Foreskin keratinocyte (primary cell): ENCODE measurements at places on chromosomes 4 and X. TPM values are rescaled to one million over a fixed set of nuclear protein-coding genes. Genes with fewer than 3 reads are reported as not detected.

The TMEM31 gene
- not detected in 2 replicates for total RNA-seq

The ZNF280C gene
- 5.0 and 5.3 TPM in 2 replicates for total RNA-seq

The EVC gene
- total RNA-seq = 26.3 and 33.4 TPM in 2 replicates

The SYAP1 gene
- total RNA-seq = 19.3 and 20.1 TPM in 2 replicates

The MAGEB17 gene
- not detected in 2 replicates for total RNA-seq

The P2RY8 gene
- not detected in 2 replicates for total RNA-seq

The SRPX gene
- total RNA-seq = 68.8 and 129 TPM in 2 replicates

The ABCG2 gene
- 2.2 and 4.5 TPM in 2 replicates for total RNA-seq

The PRSS12 gene
- 19.4 and 22.8 TPM in 2 replicates for total RNA-seq

The FATE1 gene
- total RNA-seq = not detected in 2 replicates

GRCh38 chr4:87211249-87211952 lies 9.0 kb downstream of the KLHL8 start:
- DNase-seq = no peak

DNA sequence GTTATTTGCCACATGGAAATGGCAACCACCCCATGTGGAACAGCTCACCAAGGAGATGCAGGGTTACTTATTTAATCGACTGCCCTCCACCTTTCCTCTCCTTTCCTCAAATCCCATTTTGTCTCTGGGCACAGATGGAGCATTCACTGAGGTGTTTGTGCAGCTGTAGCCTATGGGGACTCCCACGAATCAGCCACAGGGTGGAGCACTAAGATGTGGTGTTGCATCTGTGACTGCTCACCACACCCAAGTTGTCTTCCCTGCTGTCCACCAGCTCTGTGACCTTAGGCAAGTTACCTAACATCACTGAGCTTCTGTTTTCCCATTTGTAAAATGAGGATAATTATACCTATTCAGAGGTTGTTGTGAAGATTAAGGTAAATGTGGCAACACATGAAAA lies 252.4 kb upstream of the CPEB2 start:
- DNase-seq = peak; percentile 13

DNA sequence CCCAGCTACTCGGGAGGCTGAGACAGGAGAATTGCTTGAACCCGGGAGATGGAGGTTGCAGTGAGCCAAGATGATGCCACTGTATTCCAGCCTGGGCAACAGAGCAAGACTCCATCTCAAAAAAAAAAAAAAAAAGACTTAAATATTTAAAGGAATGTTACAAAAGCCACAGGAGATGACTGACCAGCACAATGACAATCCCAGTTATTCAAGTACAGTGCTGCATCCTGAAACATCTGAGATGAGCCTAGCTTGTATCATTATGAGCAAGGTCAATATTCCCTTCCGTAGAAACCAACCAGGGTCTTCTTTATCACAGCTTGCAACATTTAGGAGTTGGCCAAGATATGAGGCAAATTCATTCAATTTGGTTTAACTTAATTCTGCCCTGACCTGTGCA lies 38.6 kb downstream of the LNX1 start:
- DNase-seq = no peak

GRCh38 chr4:122705009-122705408 lies 27.5 kb upstream of the BBS12 start:
- no peak for DNase-seq

DNA sequence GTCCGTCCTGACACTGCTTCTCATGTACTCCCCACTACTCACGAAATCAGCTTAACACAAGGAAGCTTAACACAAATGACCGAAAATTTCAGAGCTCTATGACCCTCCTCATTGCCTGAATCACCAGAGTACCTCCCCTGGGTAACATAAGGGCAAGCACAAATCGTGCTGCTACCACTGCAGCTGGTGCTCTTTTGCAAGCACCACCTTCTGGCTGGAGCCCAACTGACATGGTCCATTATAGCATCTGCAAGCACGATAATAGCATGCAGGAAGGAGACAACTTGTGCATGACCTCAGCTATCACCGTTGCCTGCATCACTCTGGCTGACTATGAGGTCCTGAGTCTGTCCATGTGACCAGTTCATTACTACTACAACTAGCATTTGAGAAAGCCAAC lies 308.0 kb downstream of the TEX13C start:
- no peak for DNase-seq

- DNase-seq = no peak
These were observed 458.6 kb upstream of the NWD2 start for GRCh38 chr4:36785973-36786372.

DNA sequence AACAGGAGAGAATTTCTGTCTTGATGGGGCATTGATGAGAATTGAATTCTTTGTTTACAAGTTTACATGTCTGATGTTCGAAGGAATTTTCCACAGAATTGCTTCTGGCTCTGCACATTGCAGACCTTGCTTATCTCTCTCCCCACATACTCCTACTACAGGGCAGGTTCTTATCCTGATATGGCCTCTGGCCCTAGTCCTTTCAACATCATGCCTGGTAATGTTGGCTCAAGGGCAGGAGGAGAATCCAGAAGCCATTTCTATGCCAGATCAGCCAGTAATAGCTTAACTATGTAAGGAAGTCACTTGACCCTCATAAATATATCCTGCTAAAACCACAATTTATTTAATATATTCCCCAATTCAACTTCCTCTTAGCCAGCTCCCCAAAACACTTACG lies 24.3 kb upstream of the TSPAN5 start:
- DNase-seq = no peak

GRCh38 chr4:2842687-2843262 lies 869 bp upstream of the ADD1 start:
- no peak for DNase-seq

DNA sequence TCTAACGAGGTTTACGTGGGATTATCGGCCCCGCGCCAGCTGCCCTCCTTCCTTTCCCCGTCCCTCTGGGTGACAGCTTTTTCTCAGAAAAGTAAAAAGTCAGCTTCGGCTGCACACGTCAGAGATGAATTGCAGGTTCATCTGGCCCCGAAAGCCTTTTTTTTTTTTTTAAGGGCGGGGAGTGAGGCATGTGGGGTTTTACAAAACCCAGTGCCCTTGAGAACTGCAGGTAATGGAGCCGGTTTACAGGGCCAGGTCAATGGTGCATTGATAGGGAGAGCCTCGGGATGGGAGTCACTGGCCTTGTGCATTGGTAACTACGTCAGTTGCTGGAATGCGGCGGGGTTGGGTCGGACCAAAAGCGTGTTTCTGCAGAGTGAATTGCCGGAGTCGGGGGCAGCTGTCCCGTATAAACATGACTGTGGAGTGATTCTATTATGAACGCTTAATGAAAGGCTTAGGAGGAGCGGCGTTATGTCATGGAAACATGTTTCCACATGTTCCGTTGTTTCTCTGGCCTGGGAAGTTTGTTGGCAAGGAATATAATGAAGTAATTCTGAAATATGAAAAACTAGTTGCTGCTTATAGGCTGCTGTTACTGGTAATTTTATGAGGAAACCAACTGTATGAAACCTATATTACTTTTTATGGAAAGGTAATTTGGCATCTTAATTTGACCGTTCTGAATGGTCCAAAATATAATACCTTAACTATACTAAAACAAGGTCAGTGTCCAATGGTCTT lies 1.1 kb downstream of the HSPA4L start:
- peak; percentile 99 for DNase-seq

DNA sequence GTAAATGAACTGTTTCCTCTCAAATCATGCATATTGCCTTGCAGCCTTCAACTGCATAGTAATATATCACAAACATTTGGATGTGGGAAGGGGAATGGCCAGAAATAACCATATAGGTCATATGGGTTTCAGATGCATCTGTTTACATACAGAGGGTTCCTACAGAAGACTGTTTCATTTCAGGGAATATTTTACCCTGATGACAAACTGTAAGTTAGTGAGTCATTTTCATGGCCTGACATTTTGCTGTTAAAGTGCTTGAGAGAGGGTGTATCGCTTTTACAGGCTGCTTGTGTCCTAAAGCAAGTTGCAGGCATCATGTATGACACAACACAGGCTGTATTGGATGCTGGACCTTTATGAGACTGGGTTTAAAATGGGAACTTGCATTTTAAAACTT lies 25.5 kb upstream of the AMOT start:
- no peak for DNase-seq

- DNase-seq = no peak
These were observed 75.8 kb downstream of the JAKMIP1 start for GRCh38 chr4:6124386-6125102.

DNA sequence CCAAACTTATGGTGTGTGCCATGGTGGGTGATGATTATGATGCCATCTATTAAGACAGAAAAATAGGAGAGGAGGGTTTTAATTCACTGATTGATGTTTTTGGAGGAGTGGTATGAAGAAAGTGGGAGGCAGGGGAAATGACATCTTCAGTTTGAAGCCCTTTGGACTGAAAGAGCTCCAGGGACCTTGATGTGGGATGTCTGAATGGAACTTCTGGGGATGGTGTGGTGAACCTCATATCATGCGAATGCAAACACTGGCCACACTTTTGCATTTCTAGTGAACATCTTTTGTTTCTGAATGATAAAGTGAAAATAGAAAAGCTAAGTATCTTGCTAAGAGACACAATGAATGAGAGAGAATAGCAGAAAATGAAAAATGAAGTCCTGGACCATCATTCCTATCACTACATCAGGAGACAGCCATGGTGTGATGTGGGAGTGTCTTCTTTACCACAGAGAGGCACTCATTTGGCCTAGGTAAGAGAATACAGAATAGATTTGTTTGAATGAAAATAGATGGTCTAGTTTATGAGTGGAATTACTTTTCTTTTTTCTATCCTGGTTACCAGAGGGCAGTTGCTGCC lies 123.5 kb downstream of the ZNF827 start:
- DNase-seq = no peak

GRCh38 chrX:122094611-122095010 lies 1047.2 kb downstream of the GLUD2 start:
- DNase-seq = peak; percentile 79

DNA sequence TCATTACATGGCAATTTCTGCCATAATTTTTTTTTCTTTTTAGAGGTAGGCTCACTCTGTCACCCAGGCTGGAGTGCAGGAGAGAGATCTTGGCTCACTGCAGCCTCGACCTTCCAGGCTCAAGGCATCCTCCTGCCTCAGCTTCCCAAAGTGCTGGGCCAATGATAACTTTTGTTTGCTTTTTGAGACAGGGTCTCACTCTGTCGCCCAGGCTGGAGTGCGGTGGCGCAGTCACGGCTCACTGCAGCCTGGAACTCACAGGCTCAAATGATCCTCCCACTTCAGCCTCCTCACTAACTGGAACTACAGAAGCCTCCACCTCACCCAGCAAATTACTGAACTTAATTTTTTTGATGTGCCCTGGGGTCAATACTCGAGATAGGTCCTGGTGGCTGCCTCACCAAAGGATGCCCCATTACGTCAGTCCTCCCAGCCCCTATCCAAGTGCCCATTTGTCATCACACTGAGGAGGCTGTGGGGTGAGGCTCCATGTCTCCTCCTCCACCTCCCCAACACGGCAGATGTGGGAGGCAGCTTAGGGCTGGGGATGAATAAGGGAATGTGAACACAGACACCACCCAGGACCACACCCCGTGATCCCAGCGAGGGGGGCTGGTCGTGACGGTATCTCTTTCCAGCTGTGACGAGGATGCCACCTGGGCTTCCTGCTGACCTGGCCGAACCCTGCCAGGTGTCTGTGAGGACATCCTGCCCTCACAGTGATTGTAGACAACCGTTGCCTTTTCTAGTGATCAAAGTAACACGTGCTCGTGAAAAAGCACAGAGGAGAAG lies 12.4 kb upstream of the NKX1-1 start:
- DNase-seq = no peak

DNA sequence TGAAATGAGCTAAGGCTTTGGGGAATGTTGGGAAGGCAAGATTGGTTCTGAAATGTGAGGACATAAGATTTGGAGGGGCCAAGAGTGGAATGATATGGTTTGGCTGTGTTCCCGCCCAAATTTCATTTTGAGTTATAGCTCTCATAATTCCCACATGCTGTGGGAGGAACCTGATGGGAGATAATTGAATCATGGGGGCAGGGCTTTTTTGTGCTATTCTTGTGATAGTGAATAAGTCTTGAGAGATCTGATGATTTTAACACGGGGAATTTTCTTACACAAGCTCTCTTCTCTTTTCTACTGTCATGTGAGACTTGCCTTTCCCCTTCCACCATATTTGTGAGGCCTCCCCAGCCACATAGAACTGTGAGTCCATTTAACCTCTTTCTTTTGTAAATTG lies 157.6 kb upstream of the C1QTNF7 start:
- DNase-seq = no peak

GRCh38 chr4:4502694-4503311 lies 39.0 kb downstream of the STX18 start:
- no peak for DNase-seq

DNA sequence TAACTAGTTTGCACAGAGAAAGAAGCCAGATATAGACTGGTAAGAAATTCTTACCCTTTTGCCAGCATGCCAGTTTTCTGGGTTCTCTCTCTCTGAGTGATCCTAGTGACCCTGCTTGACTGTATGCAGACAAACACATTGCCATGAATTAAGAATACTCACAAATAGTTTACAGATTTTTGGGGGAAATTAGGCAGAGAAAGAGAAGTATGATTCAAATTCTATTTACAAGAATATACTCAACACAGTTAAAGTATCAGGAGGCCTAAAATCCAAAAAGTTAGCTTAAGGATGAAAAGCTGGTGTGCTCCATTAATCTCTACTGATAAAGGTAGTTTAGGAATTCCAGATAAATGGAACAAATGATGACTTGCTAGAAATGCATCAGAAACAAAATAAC lies 18.4 kb downstream of the MOB1B start:
- no peak for DNase-seq

GRCh38 chr4:6951880-6952381 lies 42.3 kb downstream of the TBC1D14 start:
- no peak for DNase-seq

DNA sequence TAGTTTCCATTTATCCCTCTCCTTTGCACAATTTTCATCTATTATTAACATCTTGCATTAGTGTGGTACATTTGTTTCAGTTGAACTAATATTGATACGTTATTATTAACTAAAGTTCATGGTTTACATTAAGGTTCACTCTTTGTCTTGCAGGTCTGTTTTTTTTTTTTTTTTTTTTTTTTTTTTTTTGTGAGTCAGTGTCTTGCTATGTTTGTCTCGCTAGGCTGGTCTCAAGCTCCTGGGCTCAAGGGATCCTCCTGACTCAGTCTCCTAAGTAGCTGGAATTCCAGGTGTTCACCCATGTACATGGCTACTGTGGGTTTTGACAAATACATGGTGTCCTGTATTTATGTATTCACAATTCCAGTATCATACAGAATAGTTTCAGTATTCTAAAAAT lies 6.8 kb downstream of the TBC1D19 start:
- DNase-seq = peak; percentile 79
